NCI-H748 treated with DMSO at 0.1 percent for 48 hours (cell line): ENCODE measurements at places on chromosomes 3 and 15.

- DNase-seq, result no peak
Observed at GRCh38 chr15:58546066-58546591, 114.3 kb downstream of the LIPC start.

- DNase-seq, result no peak
Observed at GRCh38 chr3:179244878-179245277, 6.0 kb downstream of the KCNMB3 start.

DNA sequence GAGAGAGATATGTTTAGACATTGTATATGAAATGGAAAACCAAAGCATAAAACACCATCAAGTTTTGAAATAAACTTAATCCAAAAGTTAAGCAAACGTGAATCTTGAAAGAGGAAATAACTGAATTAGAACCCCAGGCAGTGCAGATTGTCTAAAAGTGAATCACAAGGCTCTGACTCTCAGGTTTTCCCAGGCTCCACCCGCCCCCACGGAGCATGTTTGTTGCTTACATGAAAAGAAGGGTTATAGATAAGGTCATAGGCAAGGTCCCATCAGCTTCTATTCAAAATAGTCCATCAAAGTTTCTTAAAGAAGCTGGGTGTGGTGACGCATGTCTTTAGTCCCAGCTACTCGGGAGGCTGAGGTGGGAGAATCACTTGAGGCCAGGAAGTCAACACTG is 29.0 kb upstream of the SLMAP start:
- no peak for DNase-seq

- no peak for DNase-seq
Observed at GRCh38 chr3:179196098-179196497, 47.9 kb downstream of the PIK3CA start.

- DNase-seq, result no peak
Observed at GRCh38 chr3:50388016-50388719, 28.8 kb upstream of the TMEM115 start.

DNA sequence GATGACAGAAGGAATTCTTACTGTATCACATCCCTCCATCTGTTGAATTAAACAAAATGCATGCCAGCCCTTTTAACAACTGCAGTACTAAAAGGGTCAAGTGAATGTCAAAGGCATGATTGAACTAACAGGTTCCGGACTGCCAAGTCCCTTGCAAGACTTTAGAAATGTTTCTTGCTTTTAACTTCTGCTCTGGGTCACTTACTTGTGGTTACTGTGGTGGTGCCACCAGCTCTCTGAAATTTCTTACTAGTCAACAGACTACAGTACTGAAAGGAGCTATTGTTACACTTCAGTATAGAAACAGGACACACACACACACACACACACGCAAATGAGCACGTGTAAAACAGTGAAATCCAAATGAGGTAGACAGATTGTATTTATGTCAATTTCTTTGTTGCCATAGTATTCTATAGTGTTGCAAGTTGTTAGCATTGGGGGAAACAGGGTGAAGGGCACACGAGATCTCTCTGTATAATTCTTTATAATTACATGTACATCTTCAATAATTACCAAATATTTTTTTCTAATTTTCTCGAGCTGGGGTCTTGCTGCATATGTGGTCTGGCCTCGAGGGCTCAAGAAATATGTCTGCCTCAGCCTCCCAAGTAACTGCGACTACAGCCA is 79.9 kb upstream of the SLC25A26 start:
- DNase-seq, result no peak

GRCh38 chr3:149224736-149225594 is 3.3 kb upstream of the CP start:
- no peak for DNase-seq

DNA sequence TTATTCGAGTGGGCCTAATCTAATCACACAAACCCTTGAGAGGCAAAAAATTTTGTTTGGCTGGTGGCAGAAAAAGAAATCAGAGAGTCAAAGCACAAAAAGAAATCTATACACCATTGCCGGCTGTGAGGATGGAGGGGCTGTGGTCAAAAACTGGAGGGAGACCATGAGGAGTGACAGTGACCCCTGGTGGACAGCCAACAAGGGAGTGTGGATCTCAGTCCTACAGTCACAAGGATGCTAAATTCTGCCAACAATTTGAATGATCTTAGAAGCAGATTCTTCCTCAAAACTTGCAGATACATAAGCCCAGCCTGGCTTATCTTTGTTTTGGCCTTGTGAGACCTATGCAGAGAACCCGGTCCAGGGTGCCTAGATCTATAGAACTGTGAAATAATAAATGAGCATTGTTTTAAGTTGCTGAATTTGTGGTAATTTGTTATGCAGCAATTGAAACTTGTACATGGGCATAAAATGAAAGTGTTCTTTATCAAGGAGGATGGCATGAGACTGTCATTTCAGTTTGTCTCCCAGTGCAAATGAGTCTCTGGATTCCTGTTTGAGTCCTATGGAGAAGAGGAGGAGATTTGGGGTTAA is 103.0 kb upstream of the ARHGEF26 start:
- peak; percentile 39 for DNase-seq

GRCh38 chr3:194472290-194472920 is 14.4 kb downstream of the ATP13A3 start:
- DNase-seq, result peak; percentile 16

GRCh38 chr3:71069797-71070196 is 513.7 kb downstream of the FOXP1 start:
- DNase-seq, result peak; percentile 80

GRCh38 chr3:168570404-168571155 is 474.9 kb upstream of the GOLIM4 start:
- no peak for DNase-seq

GRCh38 chr3:13492048-13492447 is 11.9 kb downstream of the HDAC11 start:
- no peak for DNase-seq

- DNase-seq, result no peak
Observed at GRCh38 chr3:45095916-45096526, 50.2 kb downstream of the CDCP1 start.

- DNase-seq, result no peak
Observed at GRCh38 chr3:178685591-178685906, 149.3 kb downstream of the KCNMB2 start.

GRCh38 chr3:189849262-189849661 is 218.1 kb downstream of the TP63 start:
- no peak for DNase-seq
